ENCODE measurements at places on chromosomes 13 and 19.

DNA sequence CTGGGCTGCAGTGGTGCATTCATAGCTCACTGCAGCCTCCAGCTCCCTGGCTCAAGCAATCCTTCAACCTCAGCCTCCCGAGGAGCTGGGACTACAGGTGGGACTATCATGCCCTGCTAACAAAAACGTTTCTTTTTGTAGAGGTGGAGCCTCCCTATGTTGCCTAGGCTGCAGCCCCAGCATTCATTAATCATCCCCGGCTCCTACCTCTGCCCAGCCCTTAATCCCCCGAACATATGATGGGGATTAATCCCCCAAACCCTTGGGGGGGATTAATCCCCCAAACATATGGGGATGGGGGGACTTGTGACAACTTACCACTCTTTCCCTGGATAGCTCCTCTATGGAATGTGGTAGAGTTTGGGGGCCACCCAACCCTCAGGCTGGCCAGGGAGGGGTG lies 45.9 kb downstream of the SUGP2 start:
- DNase-seq = no peak

GRCh38 chr19:56848166-56848565 lies 7.6 kb upstream of the PEG3 start:
- DNase-seq = no peak

GRCh38 chr13:94168783-94169453 lies 310.6 kb downstream of the DCT start:
- no peak for DNase-seq

- no peak for DNase-seq
These were observed 105.6 kb upstream of the PEG3 start for GRCh38 chr19:56946159-56946558.

GRCh38 chr19:42207767-42208271 lies 9.7 kb downstream of the DEDD2 start:
- peak; percentile 69 for DNase-seq

GRCh38 chr13:67075239-67075638 lies 154.9 kb downstream of the PCDH9 start:
- DNase-seq = peak; percentile 26

DNA sequence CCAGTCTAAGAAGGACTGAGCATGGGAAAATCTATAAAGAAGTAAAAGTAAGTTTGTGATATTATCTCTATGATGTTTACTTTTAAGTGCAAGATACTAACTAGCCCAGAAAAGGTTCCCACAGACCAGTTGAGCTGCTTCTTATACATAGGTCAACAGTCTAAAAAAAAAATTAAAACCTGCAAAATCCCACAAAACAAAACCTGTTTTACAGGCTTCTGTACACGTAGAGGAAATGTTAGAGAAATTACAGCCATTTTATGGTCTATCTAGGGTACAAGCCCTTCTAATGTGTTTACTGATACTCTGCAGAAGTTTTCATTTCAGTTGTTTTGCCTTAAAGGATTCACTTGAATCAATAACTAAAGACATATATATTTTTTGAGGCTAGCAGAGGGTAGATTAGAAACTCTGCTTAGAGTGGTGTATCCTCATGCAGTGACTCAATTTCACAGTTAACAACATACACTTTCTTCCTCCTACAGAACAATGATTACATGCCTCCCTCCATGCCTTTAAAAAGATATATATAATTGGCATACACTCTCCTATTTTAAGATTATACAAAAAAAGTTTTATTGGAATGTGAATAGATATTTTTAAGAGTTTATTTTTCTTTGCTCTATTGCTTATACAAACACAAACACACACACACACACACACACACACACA lies 43.9 kb downstream of the CAB39L start:
- no peak for DNase-seq

GRCh38 chr19:46422344-46422743 lies 6.4 kb downstream of the PNMA8C start:
- DNase-seq = no peak

DNA sequence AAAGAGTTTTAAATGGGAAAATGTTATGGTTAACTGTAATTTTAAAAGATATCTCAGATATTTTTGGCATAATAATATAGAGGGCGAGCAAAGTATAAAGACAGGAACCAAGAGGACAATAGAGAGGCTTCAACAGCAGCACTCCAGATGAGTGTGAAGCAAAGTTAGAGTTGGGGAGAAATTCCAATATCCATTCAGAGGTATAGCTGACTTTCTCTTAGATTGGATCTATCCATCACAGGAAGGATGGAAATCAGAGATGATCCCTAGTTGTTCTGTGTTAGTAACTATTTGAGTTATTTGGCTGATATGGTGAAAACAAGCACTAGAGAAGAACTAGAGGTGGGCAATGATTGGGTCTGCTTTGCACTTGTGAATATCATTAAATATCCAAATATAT lies 786.0 kb upstream of the KLHL1 start:
- DNase-seq = no peak
